ENCODE measurements at places on chromosomes 3 and 15. TPM values are rescaled to one million over a fixed set of nuclear protein-coding genes. Genes with fewer than 3 reads are reported as not detected.

Gene AADACL2
- 8.1 TPM for total RNA-seq

Gene CPNE9
- not detected for total RNA-seq

Gene CHRM5
- total RNA-seq = not detected

Gene THSD4
- 11.6 TPM for total RNA-seq

Gene ATP13A5
- total RNA-seq = not detected

Gene PP2D1
- total RNA-seq = not detected

Gene GOLGA8S
- 0.47 TPM for total RNA-seq

Gene MKRN3
- total RNA-seq = not detected

Gene OSTN
- total RNA-seq = not detected

Gene SH3GL3
- total RNA-seq = 1.0 TPM

Gene LYSMD2
- total RNA-seq = 8.9 TPM

Gene PGBD4
- 1.3 TPM for total RNA-seq

Gene LMCD1
- total RNA-seq = 253 TPM

Gene MESP1
- 4.0 TPM for total RNA-seq

Gene NANOGP8
- total RNA-seq = not detected

Gene DYNLT2B
- total RNA-seq = 6.6 TPM

Gene NAA50
- 185 TPM for total RNA-seq

Gene C3orf49
- total RNA-seq = not detected

Gene CDHR4
- not detected for total RNA-seq

Gene FMN1
- total RNA-seq = 29.3 TPM

Gene AMT
- total RNA-seq = 1.6 TPM

Gene MASP1
- 7.6 TPM for total RNA-seq

Gene MEX3B
- 0.74 TPM for total RNA-seq

Gene ANKRD63
- total RNA-seq = not detected

Gene TMC3
- total RNA-seq = 0.32 TPM

Gene SCG3
- total RNA-seq = 0.47 TPM

Gene ZBBX
- total RNA-seq = not detected

Gene MINAR1
- total RNA-seq = 0.47 TPM

Gene ZCWPW2
- total RNA-seq = not detected

Gene UBE2Q2
- 45.3 TPM for total RNA-seq

Gene DNASE1L3
- total RNA-seq = 20.5 TPM

Gene SPTSSB
- not detected for total RNA-seq

Gene FILIP1L
- 64.0 TPM for total RNA-seq

Gene PPP2R3A
- total RNA-seq = 6.8 TPM

Gene CHL1
- total RNA-seq = 64.2 TPM

Gene CCR4
- total RNA-seq = not detected

Gene SQOR
- 87.3 TPM for total RNA-seq

Gene PLA2G4E
- not detected for total RNA-seq

Gene AP3B2
- total RNA-seq = 0.31 TPM

Gene SUSD5
- total RNA-seq = 2.3 TPM

Gene CYP19A1
- total RNA-seq = 6.8 TPM

Gene SMCO1
- total RNA-seq = not detected

Gene SPINK8
- total RNA-seq = not detected

Gene EPHB1
- total RNA-seq = 0.75 TPM

Gene NTRK3
- 3.5 TPM for total RNA-seq

Gene NPAP1
- not detected for total RNA-seq

Gene GATM
- 9.7 TPM for total RNA-seq

Gene STRA6
- not detected for total RNA-seq

Gene MME
- 174 TPM for total RNA-seq

Gene PLD1
- 35.4 TPM for total RNA-seq

Gene WDR93
- 0.28 TPM for total RNA-seq

Gene ENTPD3
- total RNA-seq = 6.0 TPM
